NCI-H146 (cell line): ENCODE measurements at places on chromosomes 11 and 22.

DNA sequence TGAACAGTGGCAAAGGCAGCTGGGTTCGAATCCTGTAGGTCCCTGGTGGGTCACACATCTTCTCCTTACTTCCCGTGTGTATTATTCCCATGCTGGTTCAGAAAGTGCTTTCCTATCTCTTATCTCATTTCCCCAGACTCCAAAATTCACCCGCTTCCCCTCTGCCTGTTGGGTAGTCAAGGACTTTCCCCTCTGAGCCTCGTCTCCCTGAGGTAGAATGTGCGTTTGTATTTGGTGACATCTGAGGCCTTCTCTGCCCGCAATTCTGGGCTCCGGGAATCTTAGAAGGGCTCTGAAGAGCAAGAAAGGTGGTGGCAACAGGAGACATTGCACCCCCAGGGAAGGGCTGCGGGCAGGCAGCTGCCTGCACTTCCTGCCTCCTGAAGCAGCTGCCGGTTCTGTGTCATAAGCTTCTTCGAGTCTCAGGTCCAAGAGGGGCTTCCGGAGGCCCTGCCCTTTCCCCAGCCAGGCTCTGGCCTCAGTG is 5.9 kb downstream of the LRRC32 start:
- DNase-seq: no peak

- peak; percentile 35 for DNase-seq
These were observed 6.2 kb upstream of the ALX4 start for GRCh38 chr11:44315947-44316658.

- no peak for DNase-seq
These were observed 41.1 kb downstream of the BCR start for GRCh38 chr22:23221351-23221804.

DNA sequence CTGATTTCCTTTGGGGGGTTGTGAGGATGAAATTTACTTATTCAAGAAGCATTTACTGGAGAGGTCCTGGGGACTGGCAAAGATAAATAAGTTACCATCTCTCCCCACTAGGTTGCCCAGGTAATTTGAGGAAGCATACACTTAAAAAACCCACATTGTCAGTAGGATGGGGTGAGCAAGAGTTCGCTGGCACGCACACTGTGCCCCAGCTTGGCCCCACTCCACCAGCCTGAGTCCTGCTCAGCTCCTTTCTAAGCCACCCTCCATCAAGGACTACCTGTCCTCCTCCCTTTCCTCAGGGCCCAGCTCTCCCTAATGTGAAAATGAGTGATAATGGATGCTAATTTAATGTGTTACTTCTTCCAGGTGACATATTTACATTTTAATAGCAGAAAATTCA is 216.5 kb upstream of the PLET1 start:
- no peak for DNase-seq

DNA sequence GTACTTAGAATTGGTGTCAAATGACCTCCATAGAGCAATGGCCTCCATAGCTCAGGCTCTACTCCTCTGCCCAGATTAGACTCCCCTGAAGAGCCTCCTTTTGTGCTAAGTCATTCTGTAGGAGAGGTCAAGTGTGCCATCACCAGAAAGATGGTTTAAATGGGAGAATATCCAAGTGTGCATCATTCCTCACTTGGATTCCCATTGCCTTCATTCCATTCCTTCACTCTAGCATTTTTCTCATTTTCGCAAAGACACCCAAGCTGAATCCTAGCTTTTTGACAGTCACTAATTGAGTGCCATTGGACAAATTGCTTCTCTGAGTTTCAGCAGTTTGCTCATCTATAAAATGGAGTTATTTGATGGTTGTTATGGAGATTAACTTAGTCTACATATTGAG is 16.9 kb downstream of the CLMP start:
- no peak for DNase-seq

GRCh38 chr11:96105197-96105895 is 181.4 kb upstream of the MTMR2 start:
- DNase-seq: no peak

- no peak for DNase-seq
These were observed 38.9 kb downstream of the LINC01488 start for GRCh38 chr11:69520186-69520916.

DNA sequence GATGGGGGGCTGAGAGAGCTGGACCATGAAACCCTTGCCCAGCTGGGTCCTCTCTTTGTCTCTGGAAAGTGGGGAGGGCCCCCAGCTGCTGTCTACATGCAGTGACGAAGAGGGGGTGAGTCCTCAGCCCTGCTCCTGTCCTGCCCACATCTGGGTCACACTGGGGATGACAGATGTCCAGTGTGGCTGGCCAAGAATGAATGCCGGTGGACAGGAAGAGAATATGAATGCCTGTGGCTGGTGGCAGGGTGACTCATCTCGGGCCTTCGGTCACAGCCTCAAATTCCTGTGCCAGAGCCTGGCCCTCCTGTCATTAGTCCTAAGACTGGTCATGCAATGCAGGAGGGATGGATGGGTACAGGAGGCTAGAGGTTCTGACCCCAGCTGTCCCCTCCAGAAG is 2.2 kb upstream of the PNPLA3 start:
- DNase-seq: no peak
